Activated CD8-positive, alpha-beta memory T cell treated with anti-CD3 and anti-CD28 coated beads, Interleukin-2, amount 50 U/mL, for 4 hours (primary cell): ENCODE measurements at places on chromosomes 11 and 22.

GRCh38 chr22:41862160-41862529 lies 29.2 kb downstream of the SREBF2 start:
- DNase-seq: peak; percentile 48

DNA sequence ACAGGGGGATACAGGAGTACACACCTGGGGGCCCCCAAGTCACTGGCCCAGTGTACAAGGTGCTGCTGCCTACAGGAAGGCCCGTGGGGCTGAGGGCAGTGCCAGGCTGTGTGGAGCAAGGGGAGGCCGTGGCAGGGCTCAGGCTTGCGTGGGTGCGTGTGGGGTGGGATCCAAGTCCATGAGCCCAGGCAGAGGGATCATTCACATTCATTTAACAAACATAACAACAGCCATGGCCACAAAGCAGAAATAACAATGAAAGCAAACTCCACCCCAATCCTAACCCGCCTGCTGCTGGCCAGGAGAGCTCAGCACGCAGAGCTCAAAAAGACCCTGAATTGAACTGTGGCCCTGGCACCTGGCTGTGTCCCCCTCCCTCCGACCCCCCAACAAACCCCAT lies 17.0 kb upstream of the SCGB1A1 start:
- DNase-seq: no peak

DNA sequence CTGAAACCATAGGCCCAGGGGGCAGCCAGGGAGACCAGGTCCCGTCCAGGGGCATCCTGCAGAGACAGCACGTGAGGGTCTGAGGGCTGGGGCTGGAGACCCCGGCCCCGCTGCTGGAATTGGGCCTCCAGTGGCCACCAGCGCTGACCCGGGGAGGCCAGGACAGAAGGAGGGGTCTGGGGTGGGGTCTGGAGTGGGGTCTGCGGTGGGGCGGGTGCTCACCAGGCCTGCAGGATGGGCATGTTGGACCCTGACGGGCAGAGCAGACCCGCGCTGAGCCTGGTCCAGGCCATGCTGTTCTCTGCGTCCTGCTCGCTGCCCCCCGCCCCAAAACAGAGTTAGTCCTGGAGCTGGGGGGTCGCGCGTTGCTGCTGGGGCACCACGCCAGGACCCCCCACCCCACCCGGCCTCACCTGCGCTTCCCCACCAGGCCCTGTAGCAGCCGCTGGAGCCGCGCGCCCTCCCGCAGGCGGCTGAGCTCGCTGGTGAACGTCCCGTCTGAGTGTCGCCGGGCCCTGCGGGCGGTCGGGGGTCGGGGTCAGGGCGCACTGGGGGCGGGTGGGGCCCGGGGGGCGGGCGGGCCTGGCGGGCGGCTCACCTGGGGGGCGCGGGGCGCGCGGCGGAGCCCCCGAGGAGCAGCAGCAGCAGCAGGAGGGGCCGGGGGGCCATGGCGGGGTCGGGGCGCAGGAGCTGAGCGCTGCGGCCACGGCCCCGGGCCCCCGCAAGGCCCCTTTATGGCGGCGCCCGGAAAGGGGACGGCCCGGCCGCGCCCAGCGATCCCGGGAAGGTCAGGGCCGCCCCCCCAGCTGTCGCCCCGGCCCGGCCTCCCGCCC lies at the start of gene SCT:
Gene SCT (minus strand): TSS at position 707 of the 833 bp plus-strand sequence. CDS start 38 bp downstream, at position 669.
- DNase-seq: no peak

- DNase-seq: no peak
Measured at GRCh38 chr22:45212306-45212709, 28.4 kb downstream of the KIAA0930 start.

- DNase-seq: no peak
Measured at GRCh38 chr11:114202011-114202609, 94.1 kb upstream of the NNMT start.

DNA sequence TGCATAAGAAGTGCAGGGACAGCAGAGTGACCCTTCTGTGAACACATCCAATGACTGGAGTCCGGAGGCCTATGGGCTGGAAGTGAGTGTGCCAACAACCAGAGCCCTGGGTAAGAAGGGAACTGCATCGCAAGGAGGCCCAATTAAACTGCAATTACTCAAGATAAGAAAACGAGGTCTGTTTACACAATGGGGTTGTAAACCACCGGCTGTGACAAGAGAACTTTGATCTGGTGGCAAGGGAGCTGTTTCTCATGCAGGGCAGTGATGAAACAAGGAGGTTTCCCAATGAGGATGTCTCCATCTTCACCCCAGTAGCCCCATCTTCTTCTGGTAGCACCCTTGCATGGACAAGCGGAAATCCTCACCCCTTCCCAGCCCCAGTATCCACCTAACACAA lies 21.5 kb downstream of the ETS1 start:
- no peak for DNase-seq

- no peak for DNase-seq
Measured at GRCh38 chr11:114915871-114916805, 237.8 kb downstream of the NXPE2 start.

DNA sequence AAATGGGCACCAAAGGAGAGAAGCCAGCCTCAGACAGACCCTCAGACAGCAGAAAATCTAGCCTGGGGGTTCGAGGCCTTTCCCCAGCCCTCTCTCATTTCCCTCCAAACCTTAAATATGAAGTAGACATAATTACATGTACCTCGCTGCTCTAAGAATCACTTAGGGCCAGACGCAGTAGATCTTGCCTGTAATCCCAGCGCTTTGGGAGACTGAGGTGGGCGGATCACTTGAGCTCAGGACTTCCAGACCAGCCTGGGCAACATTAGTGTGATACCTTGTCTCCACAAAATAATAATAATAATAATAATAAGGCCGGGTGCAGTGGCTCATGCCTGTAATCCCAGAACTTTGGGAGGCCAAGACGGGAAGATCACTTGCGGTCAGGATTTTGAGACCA lies 52.1 kb upstream of the WNT7B start:
- DNase-seq: no peak
